ENCODE measurements at places on chromosomes 3 and 15. TPM values are rescaled to one million over a fixed set of nuclear protein-coding genes. Genes with fewer than 3 reads are reported as not detected.

Gene RLBP1
- total RNA-seq: not detected

Gene IL17RE
- 3.7 TPM for total RNA-seq

Gene CCDC54
- total RNA-seq: not detected

GRCh38 chr15:90201130-90201943 is at the start of gene SEMA4B:
Gene SEMA4B (plus strand): TSS chr15:90201330. CDS start chr15:90201579, 249 bp downstream.
- DNase-seq: peak; percentile 22

- DNase-seq: no peak
Observed at GRCh38 chr3:44047796-44048195, 193.9 kb upstream of the TOPAZ1 start.

Gene TXNRD3
- total RNA-seq: 11.1 TPM

DNA sequence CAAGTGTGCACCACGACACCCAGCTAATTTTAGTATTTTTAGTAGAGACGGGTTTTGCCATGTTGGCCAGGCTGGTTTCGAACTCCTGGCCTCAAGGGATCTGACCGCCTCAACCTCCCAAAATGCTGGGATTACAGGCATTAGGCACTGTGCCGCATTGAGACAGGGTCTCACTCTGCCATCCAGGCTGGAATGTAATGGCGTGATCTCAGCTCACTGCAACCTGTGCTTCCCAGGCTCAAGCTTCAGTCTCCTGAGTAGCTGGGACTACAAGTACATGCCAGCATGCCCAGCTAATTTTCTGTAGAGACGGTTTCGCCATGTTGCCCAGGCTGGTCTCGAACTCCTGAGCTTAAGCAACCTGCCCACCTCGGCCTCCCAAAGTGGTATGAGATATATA is 51.6 kb downstream of the ACAD9 start:
- DNase-seq: no peak

- peak; percentile 16 for DNase-seq
Observed at GRCh38 chr15:87263871-87264270, 992.7 kb downstream of the NTRK3 start.

DNA sequence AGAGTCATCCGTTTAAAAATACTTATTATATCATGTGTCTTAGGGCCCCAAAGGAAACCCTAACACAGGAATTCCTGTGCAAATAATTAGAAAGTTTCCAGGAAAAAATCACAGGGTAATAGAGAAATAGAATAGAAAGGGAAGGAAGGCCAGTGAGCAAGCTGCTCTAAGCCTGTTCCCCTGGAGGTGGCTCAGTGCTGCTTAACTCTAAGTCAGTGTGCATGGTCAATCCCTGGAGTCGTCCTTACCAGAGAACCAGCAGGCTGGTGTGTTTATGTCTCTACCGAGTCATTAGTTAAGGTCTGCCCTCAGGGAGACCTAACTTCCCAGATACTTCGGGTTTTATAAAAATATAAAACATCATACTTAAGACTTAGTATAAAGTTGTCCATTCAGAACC is 21.0 kb upstream of the MCF2L2 start:
- peak; percentile 29 for DNase-seq

GRCh38 chr15:71456362-71456761 is 341.1 kb downstream of the THSD4 start:
- no peak for DNase-seq

Gene SLC24A5
- total RNA-seq: not detected

GRCh38 chr3:156323466-156323865 is 203.1 kb downstream of the KCNAB1 start:
- DNase-seq: no peak

Gene BFSP2
- not detected for total RNA-seq

GRCh38 chr15:52464478-52464877 is 64.2 kb downstream of the MYO5A start:
- DNase-seq: no peak
